Stimulated activated CD8-positive, alpha-beta memory T cell treated with anti-CD3 and anti-CD28 coated beads, Interleukin-7, amount 100 ng/mL, for 1 hour (primary cell): ENCODE measurements at places on chromosomes 6 and 20.
A peak's percentile ranks its signal among the peaks of the same experiment; 100 is the strongest.

GRCh38 chr20:59495894-59496510, 108.3 kb upstream of the PHACTR3 start:
- peak; percentile 36 for DNase-seq

GRCh38 chr6:89310929-89311328, 4.2 kb downstream of the GABRR2 start:
- DNase-seq, result no peak

DNA sequence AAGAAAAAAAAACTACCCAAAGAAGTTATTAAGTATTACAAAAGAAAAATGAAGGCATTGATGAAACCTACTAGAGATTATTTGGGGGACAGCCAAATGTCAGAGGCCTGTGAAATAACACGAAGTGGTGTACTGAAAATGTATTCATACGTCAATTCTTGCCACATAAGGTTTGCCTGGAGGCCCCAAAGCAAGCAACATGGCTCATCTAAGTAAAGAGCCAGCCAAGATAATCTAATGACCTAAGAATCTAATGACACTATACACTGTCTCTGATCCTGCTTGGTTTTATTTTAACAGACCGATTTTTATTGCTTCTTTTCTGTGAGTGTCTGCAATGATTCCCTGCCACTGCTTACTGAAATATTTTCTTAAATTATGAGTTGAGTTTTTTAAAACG, 34.7 kb downstream of the FILIP1 start:
- DNase-seq, result no peak

DNA sequence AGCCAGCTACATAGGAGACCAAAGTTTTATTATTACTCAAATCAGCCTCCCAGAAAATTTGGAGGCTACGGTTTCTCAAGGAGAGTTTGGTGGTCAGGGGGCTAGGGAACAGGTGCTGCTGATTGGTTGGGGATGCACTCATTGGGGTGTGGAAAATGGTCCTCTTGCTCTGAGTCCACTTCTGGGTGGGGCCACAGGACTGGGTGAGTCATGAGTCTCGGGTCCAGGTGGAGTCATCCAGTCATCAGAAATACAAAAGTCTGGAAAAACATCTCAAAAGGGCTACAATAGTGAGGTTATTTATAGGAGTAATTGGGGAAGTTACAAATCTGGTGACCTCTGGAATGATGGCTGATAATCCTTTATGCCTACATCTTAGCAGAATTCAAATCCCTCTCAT, 54.3 kb upstream of the SLC22A16 start:
- DNase-seq, result no peak

GRCh38 chr6:79842376-79843040, 104.8 kb downstream of the ELOVL4 start:
- DNase-seq, result no peak

- no peak for DNase-seq
Measured at GRCh38 chr6:126909493-126909892, 209.0 kb upstream of the RSPO3 start.

- DNase-seq, result no peak
Measured at GRCh38 chr20:47814632-47815415, 29.5 kb upstream of the SULF2 start.

DNA sequence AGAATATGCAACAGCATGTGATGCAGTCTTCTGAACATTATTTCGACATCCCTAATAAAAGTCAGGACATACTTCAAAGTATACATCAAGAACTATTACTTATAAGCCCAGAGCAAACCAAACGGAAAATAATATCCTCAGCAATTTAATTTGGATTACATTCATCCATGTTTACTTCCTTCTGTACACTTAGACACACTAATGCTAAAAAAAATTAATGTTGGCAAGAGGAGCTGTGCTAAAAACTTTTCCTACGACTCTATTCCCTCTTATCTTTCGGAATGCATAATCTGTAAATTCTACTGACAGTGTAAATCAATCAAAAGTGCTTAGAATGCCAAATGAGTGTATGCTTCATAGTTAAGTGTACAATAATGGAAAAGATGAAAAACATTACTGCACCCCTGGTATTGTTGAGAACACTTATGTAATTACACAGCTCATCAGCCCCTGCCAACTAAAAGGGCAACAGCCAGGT, 301.2 kb upstream of the HSF2 start:
- no peak for DNase-seq

GRCh38 chr6:70060680-70061079, 194.3 kb downstream of the COL19A1 start:
- DNase-seq, result no peak

GRCh38 chr6:110246900-110247546, 66.8 kb downstream of the CDC40 start:
- no peak for DNase-seq

GRCh38 chr20:62272200-62272599, 30.6 kb upstream of the ADRM1 start:
- no peak for DNase-seq

DNA sequence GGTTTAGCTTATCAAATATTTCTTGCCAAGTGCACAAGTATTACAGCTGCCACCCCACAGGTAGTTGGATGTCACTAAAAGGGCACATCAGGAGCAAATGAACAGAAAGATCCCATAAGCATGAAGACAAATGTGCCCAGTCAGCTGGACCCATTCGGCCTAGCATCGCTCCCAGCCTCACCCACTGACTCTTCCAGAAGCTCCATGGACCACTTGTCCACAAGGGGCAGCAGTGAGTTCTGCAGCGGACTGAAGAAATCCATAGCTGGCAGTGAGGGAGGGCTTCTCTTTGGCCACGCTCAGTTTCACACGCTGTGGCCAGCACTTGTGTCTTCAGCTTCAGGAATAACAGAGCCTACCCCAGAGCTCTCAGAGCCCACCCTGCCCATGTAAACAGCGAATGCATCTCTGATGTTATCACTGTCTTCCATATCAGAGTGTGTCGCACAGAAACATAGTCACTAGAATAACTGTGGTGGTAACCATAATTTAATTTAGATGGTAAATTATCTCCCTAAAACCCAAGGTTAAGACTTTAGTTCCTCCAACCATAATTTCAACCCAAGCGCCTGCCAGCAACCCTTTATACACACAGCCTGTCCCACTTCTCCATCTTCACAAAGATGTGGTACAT, 15.8 kb downstream of the CGA start:
- DNase-seq, result peak; percentile 17

DNA sequence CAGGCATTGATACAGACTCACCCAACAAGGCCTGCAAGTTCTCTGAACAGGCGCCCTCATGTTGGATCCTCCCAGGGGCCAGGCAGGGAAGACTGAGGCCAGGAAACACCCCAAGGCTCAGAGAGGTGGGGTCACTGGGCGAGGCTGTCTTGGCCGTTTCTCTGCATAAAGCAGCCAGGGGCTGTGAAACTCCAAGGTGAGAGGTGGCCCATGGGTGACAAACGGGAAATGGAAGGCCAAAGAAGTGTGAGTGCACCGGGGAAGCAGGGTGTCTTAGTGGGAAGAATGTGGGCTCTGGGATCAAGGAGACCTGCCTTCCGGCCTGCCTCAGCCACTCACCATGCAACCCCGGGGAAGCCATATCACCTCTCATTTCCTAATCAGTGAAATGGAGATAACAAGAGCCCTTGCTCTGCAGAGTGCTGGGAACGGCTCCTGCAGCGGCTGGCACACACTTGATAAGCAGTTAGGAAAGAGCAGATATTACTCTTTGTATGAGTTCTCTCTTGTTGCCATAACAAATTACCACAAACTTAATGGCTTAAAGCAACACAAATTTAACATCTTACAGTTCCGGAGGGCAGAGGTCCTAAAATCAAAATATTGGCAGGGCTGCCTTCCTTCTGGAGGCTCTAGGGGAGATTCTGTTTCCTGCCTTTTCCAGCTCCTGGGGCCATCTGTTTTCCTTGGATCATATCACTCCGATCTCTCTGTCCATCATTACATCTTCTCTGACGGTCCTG, 168.6 kb downstream of the NFATC2 start:
- DNase-seq, result no peak

- no peak for DNase-seq
Measured at GRCh38 chr6:23184351-23184750, 615.0 kb downstream of the HDGFL1 start.

- DNase-seq, result no peak
Measured at GRCh38 chr20:31740208-31740607, 1.1 kb downstream of the TPX2 start.

DNA sequence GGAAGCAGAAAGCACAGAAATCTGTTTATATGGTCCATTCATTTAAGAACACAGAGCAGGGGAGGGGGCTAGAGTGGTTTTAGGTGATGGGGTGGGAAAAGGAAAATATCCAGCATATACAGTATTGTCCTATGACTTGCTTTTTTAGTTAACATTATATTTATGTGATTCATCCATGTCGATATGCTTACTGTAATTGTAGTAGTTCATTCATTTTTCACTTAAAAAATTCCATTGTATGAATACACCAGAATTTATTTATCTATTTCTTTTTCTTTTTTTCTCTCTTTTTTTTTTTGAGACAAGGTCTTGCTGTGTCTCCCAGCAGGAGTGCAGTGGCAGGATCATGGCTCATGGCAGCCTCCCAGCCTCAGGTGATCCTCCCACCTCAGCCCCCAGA, 9.6 kb upstream of the PRIM2 start:
- DNase-seq, result no peak

- DNase-seq, result no peak
Measured at GRCh38 chr20:54344832-54345231, 130.6 kb upstream of the DOK5 start.

GRCh38 chr6:17877895-17878440, 109.5 kb downstream of the KIF13A start:
- DNase-seq, result no peak

GRCh38 chr20:17642404-17643269, 39.4 kb downstream of the RRBP1 start:
- DNase-seq, result no peak
